K562 (cell line): ENCODE measurements at places on chromosomes 7 and 10. TPM values are rescaled to one million over a fixed set of nuclear protein-coding genes. Genes with fewer than 3 reads are reported as not detected.
A peak's percentile ranks its signal among the peaks of the same experiment; 100 is the strongest.

RARRES2 gene
- 1.7 and 1.8 TPM in 2 replicates for total RNA-seq

- no peak for DNase-seq
- no peaks in the 10 kb centered on the region for H3K36me3 ChIP-seq
- H3K27me3 ChIP-seq, result no peaks in the 10 kb centered on the region
- no peaks in the 10 kb centered on the region for H3K4me1 ChIP-seq
- no peak overlapping the region for H3K27ac ChIP-seq
Measured at GRCh38 chr7:114628362-114628761, 213.7 kb downstream of the FOXP2 start.

- peak; percentile 17 for DNase-seq
- H3K27ac ChIP-seq, result peak overlapping the region; percentile 94; the same call in 2 of the 3 replicates
- peaks cover 14% of the 10 kb centered on the region for H3K4me1 ChIP-seq
- H3K36me3 ChIP-seq, result peaks cover 34% of the 10 kb centered on the region; the same call in 2 of the 3 replicates
Measured at GRCh38 chr10:87092861-87093631, 1.6 kb downstream of the GLUD1 start.

- no peaks in the 10 kb centered on the region for H3K36me3 ChIP-seq
- H3K27me3 ChIP-seq, result peaks cover 25% of the 10 kb centered on the region
- H3K4me1 ChIP-seq, result no peaks in the 10 kb centered on the region
- no peak for DNase-seq
- no peak overlapping the region for H3K27ac ChIP-seq
Measured at GRCh38 chr7:51261950-51262795, 54.4 kb downstream of the COBL start.

COBL gene
- 0.11 and 0.27 TPM in 2 replicates for total RNA-seq

DNA sequence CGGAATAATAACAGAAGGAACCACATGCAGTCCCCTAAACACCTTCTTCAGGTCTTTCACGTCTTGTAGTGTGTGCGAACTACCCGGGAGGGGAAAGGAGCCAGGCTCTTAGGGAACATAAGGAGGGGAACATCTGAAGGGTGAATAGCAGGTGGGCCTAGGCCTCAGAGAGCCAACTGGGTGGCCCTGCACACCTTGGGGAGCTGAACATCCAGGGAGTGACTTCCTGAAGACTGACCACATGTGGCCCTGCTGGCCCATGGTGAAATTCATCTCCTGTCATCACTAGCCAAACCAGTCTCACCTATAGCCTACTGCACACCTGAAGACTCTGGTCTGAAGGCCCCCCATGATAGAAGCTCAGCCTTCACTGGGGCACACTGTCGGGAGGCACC is 5.6 kb downstream of the CALML3 start:
- peaks cover 8% of the 10 kb centered on the region; the same call in 1 of the 3 replicates for H3K4me1 ChIP-seq
- no peak overlapping the region for H3K27ac ChIP-seq
- no peaks in the 10 kb centered on the region for H3K36me3 ChIP-seq
- no peak overlapping the region for H3K4me3 ChIP-seq

- no peak overlapping the region for H3K4me3 ChIP-seq
- no peaks in the 10 kb centered on the region for H3K36me3 ChIP-seq
- H3K27ac ChIP-seq, result no peak overlapping the region
- no peaks in the 10 kb centered on the region for H3K27me3 ChIP-seq
- no peak for DNase-seq
Measured at GRCh38 chr10:31390804-31391203, 71.8 kb downstream of the ZEB1 start.

BEND7 gene
- 8.2 and 10.1 TPM in 2 replicates for total RNA-seq

MYPN gene
- not detected in 2 replicates for total RNA-seq

DNA sequence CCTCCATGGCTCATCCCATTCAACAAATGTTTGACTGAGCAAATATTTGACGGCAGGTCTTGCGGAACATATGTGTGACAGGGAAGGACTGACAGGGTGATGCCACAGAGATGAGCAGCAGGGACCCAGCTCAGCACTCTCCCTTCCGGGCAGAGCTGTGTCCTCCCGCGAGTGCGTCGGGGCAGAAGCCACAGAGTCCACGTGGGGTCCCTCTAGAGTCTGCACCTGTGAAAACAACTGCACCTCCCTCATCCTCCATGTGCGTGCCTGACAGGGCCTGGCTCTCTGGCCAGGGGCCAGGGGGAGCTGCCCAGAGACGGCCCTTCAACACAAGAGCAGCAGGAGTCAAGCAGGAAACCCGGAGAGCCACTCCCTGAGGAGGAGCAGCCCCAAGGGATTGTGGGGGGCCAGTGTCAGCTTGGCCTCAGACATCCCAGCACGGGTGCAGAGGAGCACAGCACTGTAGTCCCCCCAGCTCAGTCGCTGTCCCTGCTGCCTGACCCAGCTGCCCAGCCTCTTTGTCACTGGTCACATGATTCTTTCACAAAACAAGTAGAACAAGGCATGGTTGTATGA is 83.6 kb upstream of the TMEM72 start:
- H3K27ac ChIP-seq, result no peak overlapping the region
- DNase-seq, result no peak
- no peak overlapping the region for H3K4me3 ChIP-seq
- H3K36me3 ChIP-seq, result no peaks in the 10 kb centered on the region
- H3K4me1 ChIP-seq, result no peaks in the 10 kb centered on the region

DNA sequence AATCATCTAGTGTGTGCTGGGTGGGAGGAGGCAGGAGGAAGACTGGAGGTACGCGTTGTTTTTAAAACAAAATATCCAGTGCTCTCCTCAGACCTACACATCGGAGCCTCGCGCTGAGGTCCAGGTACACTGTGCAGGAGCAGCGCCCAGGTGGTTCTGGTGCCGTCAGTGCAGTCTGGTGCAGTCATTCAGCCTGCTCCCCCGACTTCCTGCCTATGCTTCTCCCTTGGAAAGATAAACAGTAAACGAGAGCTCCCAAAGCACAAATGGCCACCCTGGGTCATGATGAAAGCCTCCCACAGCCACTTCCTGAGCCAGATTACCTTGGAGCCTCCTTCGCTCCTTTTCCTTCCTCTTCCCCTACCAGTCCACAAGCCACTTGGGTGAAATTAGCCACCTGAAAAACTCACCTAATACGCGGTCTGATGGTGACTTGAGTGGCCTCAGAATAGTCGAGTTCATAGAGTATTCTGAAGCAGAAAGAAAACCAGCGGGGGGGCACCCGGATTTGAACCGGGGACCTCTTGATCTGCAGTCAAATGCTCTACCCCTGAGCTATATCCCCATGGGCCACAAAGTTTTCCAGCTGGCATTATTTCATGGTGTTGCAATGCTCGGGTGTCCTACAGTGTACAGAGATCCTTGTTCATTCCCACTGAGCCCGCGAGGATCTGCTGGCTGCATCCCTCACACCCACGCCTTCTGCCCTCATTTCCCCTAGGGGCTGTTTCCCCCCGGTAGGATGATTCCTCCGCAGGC is 82.5 kb downstream of the ZNF467 start:
- peak overlapping the region; percentile 37 for H3K4me3 ChIP-seq
- no peaks in the 10 kb centered on the region for H3K36me3 ChIP-seq
- peak overlapping the region; percentile 10; the same call in 1 of the 3 replicates for H3K27ac ChIP-seq

DNA sequence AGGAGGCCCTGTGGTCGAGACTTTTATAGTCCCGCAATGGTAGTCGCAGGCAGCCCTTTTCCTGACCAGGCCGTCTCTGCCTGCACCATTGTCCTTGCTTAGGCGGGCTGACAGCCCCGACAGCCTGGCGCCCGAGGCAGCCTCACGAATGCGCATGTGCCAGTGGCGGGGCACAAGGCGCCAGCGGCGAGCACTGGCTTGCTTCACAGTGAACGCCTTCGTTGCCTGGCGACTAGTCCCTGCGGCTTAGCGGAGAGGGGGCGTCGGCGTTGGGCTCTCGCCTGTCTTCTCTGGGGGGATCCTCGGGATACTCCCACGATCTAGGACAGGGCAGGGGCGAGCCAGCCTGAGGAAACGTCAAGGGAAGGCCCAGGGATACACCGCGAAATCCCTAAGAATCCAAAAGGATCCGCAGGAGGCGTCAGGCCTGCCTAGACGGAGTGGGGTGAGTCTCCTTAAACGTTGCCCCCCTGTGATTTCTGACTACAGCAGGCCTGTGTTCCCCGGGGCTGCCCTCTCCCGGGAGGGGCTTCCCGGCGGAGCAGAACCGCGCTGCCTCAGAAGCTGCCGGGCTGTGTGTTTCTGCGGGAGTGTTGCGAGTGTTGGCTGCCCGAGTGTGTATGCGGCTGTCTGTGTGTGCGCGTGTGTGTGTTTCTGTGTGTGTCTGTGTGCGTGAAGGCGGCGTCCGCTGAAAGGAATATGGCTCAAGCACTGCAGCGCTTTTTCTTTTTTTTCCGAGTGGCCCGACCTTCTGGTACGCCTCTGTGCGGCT is 20.5 kb upstream of the ZNF273 start:
- H3K4me3 ChIP-seq, result no peak overlapping the region
- H3K27me3 ChIP-seq, result no peaks in the 10 kb centered on the region; the same call in 1 of the 2 replicates
- no peaks in the 10 kb centered on the region for H3K36me3 ChIP-seq
- no peak overlapping the region for H3K27ac ChIP-seq

OIT3 gene
- not detected in 2 replicates for total RNA-seq

- DNase-seq, result no peak
- H3K27me3 ChIP-seq, result no peaks in the 10 kb centered on the region
- H3K36me3 ChIP-seq, result no peaks in the 10 kb centered on the region
- no peak overlapping the region for H3K4me3 ChIP-seq
Measured at GRCh38 chr7:147513451-147513850, 1077.1 kb upstream of the C7orf33 start.
